ENCODE measurements at places on chromosomes 1 and 21. TPM values are rescaled to one million over a fixed set of nuclear protein-coding genes. Genes with fewer than 3 reads are reported as not detected.
A peak's percentile ranks its signal among the peaks of the same experiment; 100 is the strongest.

DNA sequence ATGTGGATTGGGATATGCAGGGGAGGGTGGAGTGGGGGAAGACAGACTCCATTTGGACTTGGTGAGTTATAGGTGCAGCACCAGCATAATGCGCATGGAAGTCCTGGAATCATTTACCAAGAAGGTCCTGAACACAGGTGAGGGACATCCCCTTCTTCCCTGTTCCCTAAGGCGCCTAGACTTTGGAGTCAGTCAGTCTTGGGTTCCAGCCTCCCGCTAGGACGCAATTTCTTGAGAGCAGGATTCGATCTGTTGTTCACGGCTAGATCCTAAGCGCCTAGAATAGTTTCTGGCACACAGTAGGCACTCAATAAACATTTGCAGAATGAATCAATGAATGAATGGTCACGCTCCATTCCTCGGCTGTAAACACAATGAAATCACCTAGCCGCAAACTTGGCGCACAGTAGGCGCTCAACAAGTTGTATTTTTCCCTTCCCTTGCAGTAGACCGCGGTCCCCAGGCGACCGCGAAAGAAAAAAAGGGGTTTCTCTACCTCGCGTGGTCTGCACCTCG lies 1.0 kb upstream of the AK4 start:
- H3K36me3 ChIP-seq: no peaks in the 10 kb centered on the region
- H3K4me3 ChIP-seq: peak overlapping the region; percentile 82
- no peaks in the 10 kb centered on the region for H3K27me3 ChIP-seq
- peaks cover 48% of the 10 kb centered on the region for H3K4me1 ChIP-seq

GRCh38 chr1:101428562-101428961 lies 191.7 kb downstream of the S1PR1 start:
- H3K4me1 ChIP-seq: no peaks in the 10 kb centered on the region
- H3K36me3 ChIP-seq: no peaks in the 10 kb centered on the region
- no peak overlapping the region for H3K27ac ChIP-seq
- H3K4me3 ChIP-seq: no peak overlapping the region

GRCh38 chr1:184389446-184389845 lies 2.6 kb downstream of the C1orf21 start:
- no peaks in the 10 kb centered on the region for H3K36me3 ChIP-seq
- H3K4me1 ChIP-seq: peaks cover 5% of the 10 kb centered on the region
- no peaks in the 10 kb centered on the region for H3K27me3 ChIP-seq
- peak overlapping the region; percentile 94 for H3K27ac ChIP-seq
- no peak for DNase-seq

GRCh38 chr1:41812453-41812852 lies 106.3 kb downstream of the HIVEP3 start:
- no peaks in the 10 kb centered on the region for H3K27me3 ChIP-seq
- no peak overlapping the region for H3K27ac ChIP-seq
- no peak overlapping the region for H3K4me3 ChIP-seq
- peaks cover 3% of the 10 kb centered on the region for H3K4me1 ChIP-seq
- no peaks in the 10 kb centered on the region for H3K36me3 ChIP-seq
- no peak for DNase-seq

GRCh38 chr1:61556631-61557030 lies 168.3 kb downstream of the TM2D1 start:
- H3K27me3 ChIP-seq: no peaks in the 10 kb centered on the region
- H3K4me3 ChIP-seq: no peak overlapping the region
- no peaks in the 10 kb centered on the region for H3K4me1 ChIP-seq
- H3K36me3 ChIP-seq: no peaks in the 10 kb centered on the region
- no peak for DNase-seq
- no peak overlapping the region for H3K27ac ChIP-seq

DNA sequence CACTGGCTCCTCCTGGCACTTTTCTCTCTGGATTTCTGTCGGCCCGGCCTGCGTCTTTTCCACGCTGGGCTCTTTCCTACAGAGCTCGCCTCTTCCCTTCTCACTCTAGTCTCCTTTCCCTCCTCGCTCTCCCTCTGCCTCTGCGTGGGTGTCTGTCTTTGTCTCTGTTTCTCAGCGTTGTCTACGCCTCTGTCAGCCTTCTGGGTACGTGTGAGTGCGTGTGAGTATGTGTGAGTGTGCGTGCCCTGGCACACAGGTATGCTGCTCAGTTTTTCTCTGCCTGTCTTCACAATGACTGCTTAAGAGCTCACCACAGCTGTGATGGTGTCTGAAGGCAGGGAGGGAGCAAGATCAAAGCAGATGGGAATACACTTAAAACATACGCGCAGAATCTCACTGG lies 77.7 kb downstream of the KIRREL1 start:
- H3K4me3 ChIP-seq: no peak overlapping the region
- H3K27ac ChIP-seq: no peak overlapping the region
- no peaks in the 10 kb centered on the region for H3K36me3 ChIP-seq
- H3K4me1 ChIP-seq: peaks cover 52% of the 10 kb centered on the region
- no peaks in the 10 kb centered on the region for H3K27me3 ChIP-seq
- no peak for DNase-seq

- H3K27me3 ChIP-seq: no peaks in the 10 kb centered on the region
- H3K4me3 ChIP-seq: no peak overlapping the region
- H3K4me1 ChIP-seq: peaks cover 6% of the 10 kb centered on the region
Observed at GRCh38 chr1:47840393-47841190, 156.6 kb downstream of the TRABD2B start.

GRCh38 chr1:186304982-186305949 lies 69.8 kb downstream of the TPR start:
- H3K27ac ChIP-seq: no peak overlapping the region
- DNase-seq: no peak
- H3K27me3 ChIP-seq: no peaks in the 10 kb centered on the region
- no peak overlapping the region for H3K4me3 ChIP-seq
- no peaks in the 10 kb centered on the region for H3K4me1 ChIP-seq

DNA sequence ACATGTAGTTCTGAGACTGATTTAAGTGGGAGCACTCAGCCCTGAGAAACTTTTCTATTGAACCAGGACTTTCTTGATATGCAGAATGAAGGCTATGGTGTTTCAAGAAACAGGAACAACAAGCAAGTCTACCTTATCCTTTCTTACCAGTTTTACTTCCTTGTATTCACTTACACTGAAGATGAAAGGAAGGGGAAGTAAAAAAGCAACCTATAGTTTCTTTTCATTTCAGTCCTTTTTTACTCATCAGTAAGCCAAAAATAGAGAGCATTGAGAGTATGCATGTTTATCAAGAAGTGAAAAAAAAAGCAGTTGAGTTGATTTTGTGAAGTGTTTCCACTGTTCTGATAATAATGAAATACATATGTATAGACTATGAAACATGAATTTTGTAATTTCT lies 1010.3 kb downstream of the AMY1C start:
- no peak overlapping the region for H3K27ac ChIP-seq
- H3K27me3 ChIP-seq: no peaks in the 10 kb centered on the region
- no peaks in the 10 kb centered on the region for H3K4me1 ChIP-seq
- peak; percentile 3 for DNase-seq
- no peaks in the 10 kb centered on the region for H3K36me3 ChIP-seq
- no peak overlapping the region for H3K4me3 ChIP-seq

DNA sequence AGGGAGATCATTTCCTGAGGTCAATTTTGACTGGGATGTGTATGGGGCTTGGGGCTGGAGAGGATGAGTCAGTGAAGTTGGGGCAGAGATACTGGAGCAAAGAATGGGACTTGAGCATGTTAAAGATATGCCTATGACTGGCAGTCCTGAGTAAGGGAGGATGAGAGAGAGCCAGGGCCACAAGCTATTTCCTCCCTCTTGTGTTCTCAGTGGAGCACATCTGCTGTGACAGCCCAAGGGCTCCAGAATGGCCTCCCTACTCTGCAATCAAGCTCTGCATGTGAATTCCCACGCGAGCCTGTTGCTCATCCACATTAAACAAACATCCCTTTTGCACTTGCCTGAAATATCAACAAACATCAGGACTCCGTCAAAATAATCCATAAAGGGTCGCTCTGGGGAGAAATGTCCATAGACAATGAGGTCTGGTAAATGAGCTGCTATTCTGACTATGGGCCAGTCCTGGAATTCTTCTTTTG lies 9.2 kb downstream of the ADCY10 start:
- H3K36me3 ChIP-seq: no peaks in the 10 kb centered on the region
- H3K27me3 ChIP-seq: no peaks in the 10 kb centered on the region
- peak overlapping the region; percentile 17 for H3K27ac ChIP-seq
- H3K4me1 ChIP-seq: peaks cover 22% of the 10 kb centered on the region

- peaks cover 11% of the 10 kb centered on the region for H3K36me3 ChIP-seq
- no peaks in the 10 kb centered on the region for H3K27me3 ChIP-seq
- no peaks in the 10 kb centered on the region for H3K4me1 ChIP-seq
- no peak overlapping the region for H3K27ac ChIP-seq
- no peak overlapping the region for H3K4me3 ChIP-seq
- no peak for DNase-seq
Observed at GRCh38 chr1:156544592-156545102, 27.7 kb downstream of the IQGAP3 start.

DNA sequence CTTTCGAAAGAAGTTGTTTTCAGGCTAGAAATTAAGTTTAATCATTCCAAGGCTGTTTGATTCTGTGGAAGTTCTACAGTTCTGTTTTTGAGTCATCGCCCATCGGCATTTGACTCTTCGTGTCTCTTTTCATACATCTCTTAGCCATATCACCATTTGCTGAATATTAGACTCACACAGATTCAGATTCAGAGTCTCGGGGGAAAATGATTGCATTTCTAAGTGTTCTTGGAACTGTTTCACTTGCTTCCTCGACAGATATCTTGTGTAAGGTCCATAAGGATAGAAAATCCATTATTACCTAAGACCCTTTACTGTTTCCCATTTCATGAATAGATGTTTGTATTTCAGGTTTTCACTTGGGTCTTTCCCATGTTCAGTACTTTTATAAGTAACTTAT lies 237.0 kb upstream of the SGIP1 start:
- H3K27ac ChIP-seq: no peak overlapping the region
- H3K4me1 ChIP-seq: peaks cover 16% of the 10 kb centered on the region
- no peaks in the 10 kb centered on the region for H3K27me3 ChIP-seq

AADACL4 gene
- not detected for total RNA-seq

CSF3R gene
- not detected for total RNA-seq

NEGR1 gene
- 7.5 TPM for total RNA-seq

ATP1A4 gene
- not detected for total RNA-seq
